ENCODE measurements at places on chromosomes 16 and 17.

GRCh38 chr17:9116861-9117568 lies 95.7 kb downstream of the NTN1 start:
- DNase-seq, result no peak

- no peak for DNase-seq
Observed at GRCh38 chr17:40361925-40362695, 2.4 kb downstream of the GJD3 start.

GRCh38 chr17:27868565-27868964 lies 24.6 kb downstream of the LYRM9 start:
- DNase-seq, result no peak

DNA sequence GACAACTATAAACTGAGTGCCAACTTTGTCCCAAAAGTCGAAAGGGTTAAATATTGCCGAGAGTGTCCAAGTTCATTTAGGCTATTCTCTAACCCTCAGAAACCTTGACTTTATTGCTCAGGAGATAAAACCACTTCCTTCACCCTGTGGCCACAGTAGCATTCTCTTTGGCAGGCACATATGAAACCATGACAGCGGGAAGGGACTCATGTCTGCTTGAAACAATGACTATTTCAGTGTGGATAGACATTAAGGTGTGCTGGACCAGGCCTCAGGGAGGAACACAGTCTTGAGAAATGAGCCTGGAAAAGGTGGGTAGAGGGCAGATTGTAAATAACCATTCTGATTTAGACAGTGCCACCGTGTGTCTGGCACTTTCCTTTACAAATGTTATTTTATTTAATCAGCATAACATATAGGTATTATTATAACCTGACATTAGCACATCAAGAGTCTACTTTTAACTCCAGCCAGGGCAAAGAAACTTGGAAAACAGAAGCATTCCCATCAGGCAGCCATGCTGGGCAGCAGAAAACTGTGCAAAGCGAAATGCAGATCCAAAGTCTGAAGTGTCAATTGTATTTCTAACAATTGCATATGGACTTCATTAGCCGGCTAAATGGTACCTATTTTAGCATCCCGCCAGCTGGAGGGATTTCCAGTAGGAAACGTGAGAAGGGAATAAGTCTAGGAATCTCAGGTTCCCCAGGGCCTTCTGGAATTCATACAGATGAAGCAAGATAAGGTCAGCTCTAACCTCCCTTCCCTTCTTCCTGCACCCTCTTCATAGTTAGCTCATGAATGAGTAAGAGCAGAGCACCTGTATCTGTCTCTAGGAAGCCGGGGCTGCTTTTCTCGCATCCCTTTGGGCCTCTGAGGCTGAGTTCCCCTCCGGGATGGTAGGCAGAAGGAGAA lies 212.8 kb upstream of the ELAC2 start:
- no peak for DNase-seq

DNA sequence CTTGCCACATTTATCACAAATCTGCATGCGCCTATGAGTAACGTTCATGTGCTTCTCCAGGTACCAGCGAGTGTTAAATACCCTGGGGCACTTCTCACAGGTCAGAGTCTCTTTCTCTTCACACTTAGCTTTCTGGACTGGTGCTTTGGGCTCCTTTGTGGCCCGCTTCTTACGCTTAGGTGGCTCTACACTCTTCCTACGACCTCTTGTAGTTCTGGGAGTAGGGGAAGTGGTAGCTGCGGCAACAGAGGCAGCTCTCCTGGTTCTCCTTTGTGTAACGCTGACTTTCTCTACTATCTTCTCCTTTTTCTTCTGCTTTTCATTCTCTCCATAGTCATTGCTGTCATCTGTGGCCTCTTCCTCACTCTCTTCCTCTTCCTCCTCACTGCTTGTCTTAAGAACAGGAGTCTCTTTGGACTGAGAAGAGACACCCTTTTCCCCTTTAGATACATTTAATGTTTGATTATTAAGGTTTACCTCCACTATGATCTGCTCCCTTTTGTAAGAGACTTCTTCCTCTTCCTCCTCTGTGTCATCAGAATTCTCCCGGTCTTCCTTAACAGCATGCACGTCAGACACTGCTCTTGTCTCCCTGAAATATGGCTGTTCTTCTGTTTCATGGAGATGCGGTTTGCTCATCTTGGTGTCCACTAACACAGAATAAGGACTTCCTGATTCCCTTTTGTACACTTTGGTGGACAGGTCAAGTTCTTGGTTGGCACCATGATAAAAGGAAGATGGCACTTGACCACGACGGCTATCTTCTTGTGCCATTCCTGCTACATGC lies 45.0 kb downstream of the ZNF652 start:
- no peak for DNase-seq

Measured in activated CD4-positive, alpha-beta T cell treated with anti-CD3 and anti-CD28 coated beads for 4 hours (primary cell).